HT-29 (cell line): ENCODE measurements at places on chromosomes 2 and 18. TPM values are rescaled to one million over a fixed set of nuclear protein-coding genes. Genes with fewer than 3 reads are reported as not detected.

DNA sequence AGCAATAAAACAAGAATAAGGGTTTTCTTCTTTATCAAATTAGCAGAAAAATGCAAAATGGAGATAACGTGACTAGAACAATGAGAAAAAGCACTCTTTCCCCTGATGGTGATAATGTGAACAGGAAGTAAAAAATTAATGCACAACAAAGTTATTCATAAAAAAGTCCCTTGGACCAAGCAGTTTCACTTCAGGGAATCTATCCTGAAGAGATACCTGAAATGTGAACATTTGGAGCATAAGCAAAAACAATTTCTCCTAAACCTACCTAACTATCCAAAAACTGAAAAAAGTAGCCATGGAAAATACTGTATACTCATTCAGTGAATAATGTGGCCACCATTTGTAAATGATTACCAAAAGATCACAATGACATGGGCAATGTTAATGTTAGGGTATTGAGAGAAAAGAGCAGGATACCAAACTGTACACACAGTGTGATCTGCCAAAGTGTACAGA is 48.7 kb downstream of the TRIP12 start:
- no peak for DNase-seq

GRCh38 chr2:238693337-238694093 is 154.4 kb upstream of the TWIST2 start:
- no peak for DNase-seq

- DNase-seq = peak; percentile 10
These were observed 337.7 kb downstream of the MEIS1 start for GRCh38 chr2:66772618-66773017.

GRCh38 chr2:221176667-221177066 is 395.4 kb downstream of the EPHA4 start:
- no peak for DNase-seq

DNA sequence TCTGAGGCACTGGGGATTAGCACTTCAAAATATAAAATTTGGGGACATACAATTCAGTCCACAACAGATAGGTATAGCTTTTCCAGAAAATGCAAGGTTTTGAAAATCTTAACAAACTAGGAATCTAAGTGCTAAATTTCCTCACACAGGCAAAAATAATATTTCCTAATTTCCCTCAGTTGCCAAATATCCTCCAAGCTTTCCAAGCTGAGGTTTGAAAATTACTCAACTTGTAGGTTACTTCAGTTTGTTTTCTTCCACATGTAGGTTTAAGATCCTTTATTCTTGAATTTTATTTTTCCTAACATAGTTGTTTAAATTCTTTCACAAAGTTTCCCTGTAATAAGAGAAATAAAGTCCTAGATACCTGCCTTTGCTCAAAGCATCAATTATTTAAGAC is 192.9 kb upstream of the NRXN1 start:
- no peak for DNase-seq

- no peak for DNase-seq
These were observed 85.6 kb downstream of the MOGAT1 start for GRCh38 chr2:222756951-222757650.

DNA sequence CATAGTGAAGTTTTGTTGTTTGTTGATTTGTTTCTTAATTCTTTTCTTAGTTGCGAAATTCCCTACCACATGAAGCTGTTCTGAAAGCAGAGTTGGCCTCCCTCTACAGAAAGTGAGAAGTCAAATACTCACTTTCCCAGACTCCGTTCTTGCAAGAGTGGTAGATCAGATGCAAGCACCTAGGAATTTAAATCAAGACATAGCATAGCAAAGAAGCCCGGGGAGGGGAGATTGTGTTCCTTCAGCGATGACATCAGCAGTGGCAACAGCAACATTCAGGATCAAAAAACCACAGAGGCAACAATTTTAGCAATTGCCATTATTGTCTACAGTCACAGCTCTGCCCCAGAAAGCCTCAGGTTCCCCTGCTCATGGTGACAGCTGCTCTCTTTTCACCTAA is 580.0 kb downstream of the RNF144A start:
- no peak for DNase-seq

DNA sequence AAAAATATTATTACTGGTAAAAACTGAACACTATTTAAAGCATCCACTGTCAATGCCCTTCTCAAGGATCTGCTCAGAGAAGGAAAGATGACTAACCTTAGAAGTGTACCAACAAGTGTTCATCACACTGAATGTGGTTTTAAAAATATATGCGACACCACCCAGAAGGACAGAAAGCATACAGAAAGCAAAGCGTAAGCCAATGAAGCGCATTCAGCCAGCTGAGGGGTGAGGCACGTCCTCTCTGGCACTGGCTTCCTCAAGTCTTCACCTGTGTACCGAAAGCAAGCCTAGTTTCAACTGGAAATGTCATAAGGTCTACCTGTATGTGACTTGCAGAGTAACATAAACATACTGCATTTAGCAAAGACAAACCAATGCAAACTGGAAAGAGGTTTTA is 88.8 kb downstream of the PSMG2 start:
- no peak for DNase-seq

GRCh38 chr2:219919506-219919905 is 292.1 kb downstream of the SLC4A3 start:
- DNase-seq = no peak

GRCh38 chr2:116687371-116687770 is 1127.1 kb upstream of the DDX18 start:
- DNase-seq = no peak

GRCh38 chr2:161424394-161424769 is 8.3 kb downstream of the TBR1 start:
- no peak for DNase-seq

DNA sequence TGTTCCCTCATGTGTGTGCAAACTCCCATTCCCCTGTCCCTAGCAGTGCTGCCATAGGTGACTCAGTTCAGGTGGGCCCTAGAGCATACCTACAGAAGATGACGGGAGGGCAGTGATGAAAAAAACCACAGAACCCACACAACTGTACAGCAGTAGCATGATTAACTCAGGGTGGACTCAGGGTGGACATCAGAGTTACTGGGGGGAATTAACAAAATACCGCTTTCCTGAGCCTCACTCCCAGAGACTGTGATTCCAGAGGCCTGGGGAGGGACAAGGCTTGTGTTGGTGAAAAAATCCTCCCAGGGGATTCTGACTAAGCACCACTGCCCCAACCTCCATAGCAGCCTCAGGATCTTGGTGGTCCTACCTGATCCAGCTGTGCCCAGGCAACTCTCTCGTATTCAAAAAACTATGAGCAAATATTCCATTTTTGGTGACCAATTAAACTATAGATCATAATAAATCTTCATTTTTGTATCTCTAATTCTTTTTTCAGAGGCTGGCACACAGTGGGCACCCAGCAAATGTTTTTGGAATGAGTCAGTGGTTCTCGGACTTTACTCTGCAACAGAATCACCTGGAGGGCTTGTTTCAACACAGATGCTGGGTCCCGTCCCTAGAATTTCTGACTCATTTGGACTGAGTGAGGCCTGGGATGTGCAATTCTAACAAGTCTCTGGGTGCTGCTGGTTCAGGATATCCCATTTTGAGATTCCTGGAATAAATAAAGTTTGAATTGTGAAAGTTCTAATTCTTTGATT is 84.1 kb upstream of the NABP1 start:
- peak; percentile 10 for DNase-seq

The TUBA3E gene
- total RNA-seq = not detected in 2 replicates

The MYO5B gene
- total RNA-seq = 29.3 and 35.9 TPM in 2 replicates

The FZD7 gene
- 17.4 and 18.2 TPM in 2 replicates for total RNA-seq

The HOXD9 gene
- total RNA-seq = not detected in 2 replicates

The TMEM169 gene
- 0.08 and 0.53 TPM in 2 replicates for total RNA-seq

The FAM237A gene
- not detected in 2 replicates for total RNA-seq
